NCI-H1417 (cell line): ENCODE measurements at places on chromosomes 16 and 17.

- DNase-seq: no peak
These were observed 20.6 kb downstream of the MAP2K4 start for GRCh38 chr17:12041312-12041711.

GRCh38 chr16:50731130-50731988, 10.5 kb upstream of the CYLD start:
- no peak for DNase-seq

DNA sequence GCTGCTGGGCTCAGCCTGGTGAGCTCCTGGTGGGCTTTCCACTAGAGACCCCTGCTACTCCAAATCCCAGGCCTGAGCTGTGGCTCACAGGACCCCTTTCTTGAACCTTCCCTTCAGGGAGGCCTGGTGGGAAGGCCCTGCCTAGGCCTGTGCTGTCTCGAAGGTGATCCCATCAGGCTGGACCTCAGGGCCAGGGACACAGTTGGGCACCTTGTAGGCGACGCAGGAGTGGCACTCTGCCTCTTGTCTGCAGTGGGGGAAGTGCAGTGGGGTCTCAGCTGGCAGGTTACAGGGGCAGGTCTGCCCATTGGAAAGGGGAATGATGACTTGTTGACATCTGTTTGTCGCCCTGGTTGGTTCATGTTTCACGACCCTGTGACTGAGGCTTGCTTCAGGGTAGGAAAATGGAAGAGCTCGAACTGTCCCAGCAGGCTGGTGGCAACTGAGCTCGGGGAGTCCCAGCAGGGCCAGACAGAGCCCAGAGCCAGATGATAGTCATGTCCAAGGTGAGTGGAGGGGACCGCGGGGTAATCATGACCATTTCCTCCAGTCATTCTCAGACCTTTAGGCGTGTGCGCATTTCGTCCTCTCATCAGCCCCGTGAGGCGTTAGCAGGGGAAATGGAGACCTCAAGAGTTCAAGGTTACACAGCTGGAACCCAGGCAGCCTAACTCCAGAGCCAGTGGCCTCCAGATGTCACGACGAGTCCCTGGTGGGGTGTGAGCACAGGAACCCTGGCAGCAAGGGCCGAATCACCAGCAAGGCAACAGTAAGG, 11.3 kb downstream of the CMIP start:
- no peak for DNase-seq

- no peak for DNase-seq
These were observed 136.5 kb upstream of the CCL2 start for GRCh38 chr17:34118564-34118963.

- DNase-seq: no peak
These were observed 14.9 kb downstream of the FBF1 start for GRCh38 chr17:75925912-75926311.

DNA sequence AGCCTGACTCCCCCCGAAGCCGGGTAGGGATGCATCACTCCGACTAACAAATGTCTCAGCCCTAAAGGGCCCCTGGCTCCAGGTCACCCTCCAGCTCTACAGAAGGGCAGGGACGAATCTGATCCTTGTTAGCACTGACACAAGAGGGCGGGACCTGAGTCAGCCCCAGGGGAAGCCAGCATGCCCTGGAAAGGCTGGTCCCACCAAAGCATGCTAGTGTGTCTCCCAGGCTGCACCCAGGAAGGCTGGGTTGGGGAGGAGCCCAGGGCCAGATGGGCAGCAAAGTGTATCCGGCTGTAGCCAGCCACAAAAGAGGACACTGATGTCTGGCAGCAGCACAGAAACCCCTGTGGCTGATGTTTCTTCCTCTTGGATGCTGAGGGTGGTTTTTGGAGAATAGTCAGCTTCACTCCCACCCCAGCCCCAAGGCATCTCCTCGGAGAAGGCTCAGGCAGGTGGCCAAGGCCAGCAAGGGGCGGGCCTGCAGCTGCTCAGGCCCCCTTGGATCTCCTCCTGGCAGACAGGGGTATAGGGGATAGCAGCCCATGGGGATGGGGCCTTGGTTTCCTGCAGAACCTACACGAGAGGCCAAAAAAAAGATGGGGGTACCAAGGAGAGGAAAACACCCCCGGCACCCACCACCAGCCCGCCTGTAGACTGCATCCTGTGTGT, 11.0 kb downstream of the NATD1 start:
- no peak for DNase-seq

- DNase-seq: no peak
These were observed 1.0 kb downstream of the EMC8 start for GRCh38 chr16:85798283-85798776.
